ENCODE measurements at places on chromosomes 3 and 15.

DNA sequence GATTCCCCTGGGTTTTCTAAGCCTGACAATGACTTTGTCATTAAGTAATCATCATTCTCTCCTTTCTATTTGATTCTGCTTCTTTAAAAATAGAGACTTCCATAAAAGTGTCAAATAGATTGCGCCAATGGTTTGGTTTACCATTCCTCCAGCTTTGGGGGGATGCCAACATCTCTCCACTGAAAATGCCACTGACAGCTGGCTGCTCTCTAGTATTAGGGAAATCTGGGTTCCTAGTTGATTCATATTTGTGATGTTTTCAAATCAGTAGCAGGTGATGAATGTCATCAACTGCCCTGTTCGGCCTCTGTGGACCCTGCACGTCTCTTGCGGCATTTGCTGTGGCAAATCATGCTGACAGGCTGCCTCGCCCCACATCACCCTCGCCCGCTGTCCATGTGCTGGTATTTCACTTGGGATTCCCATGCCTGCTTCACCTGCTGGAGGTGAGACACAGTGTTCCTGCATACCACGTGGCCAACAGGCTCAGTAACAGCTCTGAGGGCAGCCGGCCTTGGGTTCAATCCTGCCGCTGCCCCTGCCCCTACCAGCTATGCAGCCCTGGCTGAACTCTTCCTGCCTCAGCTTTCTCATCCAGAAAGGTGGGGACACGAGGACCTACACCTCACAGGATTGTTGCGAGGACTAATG lies 28.1 kb downstream of the ZXDC start:
- no peak for DNase-seq

GRCh38 chr3:158434412-158435038 lies 136.5 kb upstream of the MLF1 start:
- peak; percentile 76 for DNase-seq

GRCh38 chr15:69795601-69796000 lies 302.1 kb downstream of the TLE3 start:
- DNase-seq = no peak

- DNase-seq = no peak
These were observed 18.2 kb upstream of the PSTPIP1 start for GRCh38 chr15:76976572-76977270.

DNA sequence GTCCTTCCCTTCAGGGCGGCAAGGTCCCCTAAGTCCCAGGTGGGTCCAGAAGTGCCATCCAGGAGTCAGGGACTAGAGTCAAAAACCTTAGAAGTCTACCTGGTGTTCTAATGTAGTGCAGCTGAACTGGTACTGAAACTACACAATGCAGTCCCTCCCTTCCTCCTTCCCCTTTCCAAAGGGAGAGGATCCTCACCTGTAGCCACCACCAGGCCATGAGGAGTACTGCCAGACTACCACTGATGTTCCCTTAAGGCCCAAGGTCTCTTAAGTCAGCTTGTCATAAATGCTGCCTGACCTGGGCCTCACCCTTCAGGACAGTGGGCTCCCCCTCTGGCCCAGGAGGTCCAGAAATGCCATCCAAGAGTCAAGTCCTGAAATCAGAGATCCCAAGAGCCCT lies 98.9 kb downstream of the ULK4 start:
- no peak for DNase-seq

DNA sequence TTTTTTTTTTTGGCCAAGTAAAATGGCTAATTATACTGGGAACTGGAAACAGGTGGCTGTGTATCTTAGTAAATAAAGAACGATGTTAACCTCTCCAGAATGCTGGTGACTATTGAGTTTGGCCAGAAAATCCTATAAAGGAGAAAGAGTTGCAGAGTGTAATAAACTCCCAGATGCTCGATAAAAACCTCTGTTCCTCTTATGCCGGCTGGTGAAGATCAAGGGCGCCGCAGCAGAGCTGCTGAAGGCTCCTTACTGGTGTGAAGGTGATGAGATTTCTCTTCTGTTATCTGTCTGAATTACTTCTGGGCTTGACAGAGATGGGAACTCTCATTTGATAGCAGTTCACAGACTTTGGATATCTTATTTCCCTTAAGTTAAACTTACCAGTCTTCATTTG lies 104.6 kb downstream of the PTPRG start:
- no peak for DNase-seq

DNA sequence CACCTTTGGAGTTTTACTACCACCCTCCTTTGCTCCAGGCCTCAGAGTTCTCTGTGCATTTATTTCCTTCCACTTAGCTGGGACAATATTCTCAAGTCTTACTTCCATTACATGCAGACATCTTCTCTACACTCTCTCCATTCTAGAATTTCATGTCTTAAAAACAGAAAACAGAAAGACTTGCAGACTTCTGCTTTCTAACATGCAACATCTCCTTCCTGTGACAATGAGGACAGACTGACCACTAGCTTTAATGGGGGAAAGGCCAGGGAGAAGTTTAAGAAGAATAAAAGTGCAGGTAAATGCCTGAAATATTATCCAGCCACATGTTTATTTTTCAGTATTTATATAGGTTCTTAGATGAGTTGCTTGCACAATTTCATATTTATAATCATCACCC lies 17.1 kb upstream of the CSTA start:
- DNase-seq = no peak

DNA sequence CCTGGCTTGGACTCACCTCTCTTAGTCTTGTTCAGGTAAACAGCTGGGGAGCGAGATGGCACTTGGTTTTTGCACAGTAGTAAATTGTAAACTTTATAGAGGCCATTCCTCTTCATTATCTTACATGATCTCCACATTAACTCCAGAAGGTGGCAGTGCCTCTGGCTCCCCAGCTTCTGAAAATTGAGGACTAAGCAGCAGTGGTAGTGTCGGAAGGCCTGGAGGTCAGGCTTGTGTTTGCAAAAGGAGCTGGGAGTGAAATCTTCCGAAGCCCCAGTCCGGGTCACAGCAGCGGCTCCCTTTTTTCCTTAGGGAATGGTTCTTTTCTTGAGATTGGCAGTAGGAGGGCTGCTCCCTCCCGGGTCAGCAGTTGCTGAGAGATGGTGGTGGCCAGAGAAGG lies 85.7 kb downstream of the FNDC3B start:
- DNase-seq = no peak

GRCh38 chr3:151550025-151550618 lies 89.3 kb upstream of the IGSF10 start:
- DNase-seq = no peak

- DNase-seq = no peak
These were observed 15.4 kb downstream of the TGM5 start for GRCh38 chr15:43251185-43251870.

GRCh38 chr3:31106204-31106603 lies 211.7 kb upstream of the GADL1 start:
- no peak for DNase-seq
